ENCODE measurements at places on chromosomes 7 and 10. TPM values are rescaled to one million over a fixed set of nuclear protein-coding genes. Genes with fewer than 3 reads are reported as not detected.
A peak's percentile ranks its signal among the peaks of the same experiment; 100 is the strongest.

The TSC22D4 gene
- polyA plus RNA-seq, result 24.8 TPM

The PRDX3 gene
- polyA plus RNA-seq, result 182 TPM

The GPR85 gene
- polyA plus RNA-seq, result 0.09 TPM

The ESYT2 gene
- 27.5 TPM for polyA plus RNA-seq

DNA sequence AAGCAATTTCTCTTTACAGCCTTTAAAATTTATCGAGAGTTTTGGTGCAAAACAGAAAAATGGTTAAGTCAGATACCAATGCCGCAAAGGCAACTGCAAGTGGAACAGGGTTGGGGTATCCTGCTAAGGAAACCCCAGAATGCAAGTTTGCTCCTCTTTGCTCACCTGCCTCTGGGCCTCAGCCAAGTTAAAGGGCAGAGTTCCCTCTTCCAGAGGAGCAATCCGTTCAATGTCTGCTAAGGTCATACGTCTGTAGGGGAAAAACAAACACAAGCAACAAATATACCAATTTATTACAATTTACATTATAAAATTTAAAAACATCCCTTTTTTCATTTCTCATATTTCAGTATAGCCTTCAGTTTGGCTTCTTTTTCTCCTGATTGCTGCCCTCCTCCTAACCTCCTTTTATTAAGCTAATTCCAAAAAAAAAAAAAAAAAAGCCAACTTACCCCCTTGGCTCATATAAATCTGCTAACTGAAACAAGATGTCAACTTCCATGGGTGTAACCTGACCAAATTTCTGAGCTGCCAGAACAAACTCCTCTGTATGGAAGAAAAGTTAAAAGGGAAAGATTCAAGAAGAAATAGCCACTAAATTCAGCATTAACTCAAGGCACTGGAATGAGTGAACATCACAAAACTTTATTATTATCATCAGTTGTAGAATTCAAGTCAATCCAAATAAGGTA lies 132.6 kb downstream of the SLC25A13 start:
- no peak for DNase-seq

GRCh38 chr7:8963722-8964121 lies 530.3 kb downstream of the NXPH1 start:
- DNase-seq, result no peak

GRCh38 chr10:130769146-130770017 lies 542.1 kb downstream of the TCERG1L start:
- DNase-seq, result peak; percentile 25

- DNase-seq, result no peak
Observed at GRCh38 chr10:297567-297966, 162.3 kb downstream of the ZMYND11 start.

DNA sequence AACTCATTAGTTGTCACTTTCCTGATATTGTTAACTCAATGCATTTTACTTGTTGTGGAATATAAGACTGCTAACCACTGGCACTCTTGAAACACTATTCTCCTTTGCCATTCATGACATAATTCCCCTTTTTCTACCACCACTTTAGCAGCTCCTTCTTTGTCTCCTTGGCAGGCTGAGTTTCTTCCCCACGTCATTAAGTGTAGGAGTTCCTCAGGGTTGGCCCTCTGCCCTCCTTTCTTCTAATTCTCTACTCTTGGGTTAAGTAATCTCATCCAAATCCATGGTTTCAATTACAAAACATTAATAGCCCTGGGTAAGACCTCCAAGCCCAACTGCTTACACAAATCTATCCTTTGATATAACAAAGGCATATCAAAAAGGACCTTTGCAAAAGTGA lies 175.1 kb downstream of the HGF start:
- DNase-seq, result no peak

- no peak for DNase-seq
Observed at GRCh38 chr10:68496072-68496471, 24.3 kb upstream of the DNA2 start.

Measured in psoas muscle (tissue), 8 donors.